ENCODE measurements at places on chromosomes 1 and 21.

GRCh38 chr1:23376890-23377811 lies 7.5 kb upstream of the ZNF436 start:
- DNase-seq, result peak; percentile 59

DNA sequence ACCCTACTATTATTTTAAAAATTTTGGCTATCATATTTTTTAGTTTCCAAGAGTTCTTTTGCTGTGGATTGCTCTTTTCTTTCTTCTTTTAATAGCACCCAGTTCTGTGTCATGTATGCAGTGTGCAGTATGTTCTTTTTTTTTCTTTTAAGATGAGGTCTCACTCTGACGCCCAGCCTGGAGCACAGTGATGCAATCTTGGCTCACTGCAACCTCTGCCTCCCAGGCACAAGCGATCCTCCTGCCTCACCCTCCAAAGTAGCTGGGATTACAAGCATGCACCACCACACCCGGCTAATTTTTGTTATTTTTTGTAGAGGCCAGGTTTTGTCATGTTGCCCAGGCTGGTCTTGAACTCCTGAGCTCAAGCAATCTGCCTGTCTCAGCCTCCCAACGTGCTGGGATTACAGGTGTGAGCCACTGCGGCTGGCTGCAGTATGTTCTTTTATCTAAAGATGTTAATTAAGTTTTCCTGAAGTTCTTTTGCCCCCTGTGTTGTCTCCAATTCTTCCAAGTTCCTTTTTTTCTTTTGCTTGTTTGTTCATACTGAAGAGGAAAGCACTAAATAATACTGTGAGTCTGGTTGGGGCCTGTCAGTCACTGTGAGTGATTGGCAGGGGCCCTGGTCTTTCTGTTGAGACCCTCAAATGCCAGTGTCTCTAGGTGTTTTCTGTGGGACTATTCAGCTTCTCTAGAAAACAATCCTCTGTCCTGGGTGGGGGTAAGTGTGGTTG lies 17.5 kb upstream of the TTC22 start:
- no peak for DNase-seq

DNA sequence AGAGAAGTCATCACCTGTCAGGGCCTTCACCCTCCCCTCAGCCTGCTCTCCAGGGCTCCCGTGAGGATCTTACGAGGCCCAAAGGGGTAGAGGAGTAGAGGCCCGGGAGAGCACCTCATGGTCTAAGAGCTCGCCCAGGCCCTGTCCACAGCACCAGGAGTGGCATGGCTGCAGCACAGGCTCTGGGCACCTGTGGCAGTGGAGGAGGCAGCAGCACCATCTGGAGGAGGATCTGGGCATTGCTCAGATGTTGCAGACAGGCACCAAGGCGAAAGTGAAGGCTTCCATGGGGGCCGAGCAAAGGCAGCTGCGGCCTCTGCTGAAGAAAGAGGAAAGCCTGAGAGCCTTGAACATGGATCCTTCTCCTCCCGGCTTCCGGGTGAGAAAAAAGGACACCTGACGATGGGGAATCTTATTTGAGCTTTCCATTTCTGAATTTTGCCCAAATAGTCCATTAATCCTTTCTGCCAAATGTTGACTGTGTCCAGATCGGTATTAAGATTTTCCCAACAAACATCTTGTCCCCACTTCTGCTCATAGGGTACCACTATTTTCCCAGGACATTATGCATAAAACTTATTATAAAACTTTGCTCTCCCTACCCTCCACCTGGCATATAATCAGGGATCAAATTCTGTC lies 604.7 kb downstream of the PTPRC start:
- no peak for DNase-seq

DNA sequence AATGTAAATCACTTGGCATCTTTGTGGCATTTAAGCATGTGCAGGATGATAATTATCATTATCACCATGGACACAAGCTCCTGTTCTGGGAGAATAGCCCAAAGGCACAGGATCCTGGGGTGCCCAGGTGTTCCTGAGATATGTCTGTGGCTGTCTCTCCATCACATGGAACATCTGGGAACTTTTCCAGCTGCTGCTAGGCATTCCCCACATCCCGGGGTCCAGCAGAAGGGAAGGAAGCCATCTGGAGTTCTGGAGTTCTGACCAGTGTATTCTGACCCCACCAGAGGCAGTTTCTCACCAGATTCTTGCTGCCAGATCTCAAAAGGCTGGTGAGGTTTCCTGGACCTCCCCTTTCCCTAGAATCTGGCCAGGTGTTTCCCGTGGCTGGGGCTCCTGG lies 259.7 kb upstream of the VAMP3 start:
- no peak for DNase-seq

DNA sequence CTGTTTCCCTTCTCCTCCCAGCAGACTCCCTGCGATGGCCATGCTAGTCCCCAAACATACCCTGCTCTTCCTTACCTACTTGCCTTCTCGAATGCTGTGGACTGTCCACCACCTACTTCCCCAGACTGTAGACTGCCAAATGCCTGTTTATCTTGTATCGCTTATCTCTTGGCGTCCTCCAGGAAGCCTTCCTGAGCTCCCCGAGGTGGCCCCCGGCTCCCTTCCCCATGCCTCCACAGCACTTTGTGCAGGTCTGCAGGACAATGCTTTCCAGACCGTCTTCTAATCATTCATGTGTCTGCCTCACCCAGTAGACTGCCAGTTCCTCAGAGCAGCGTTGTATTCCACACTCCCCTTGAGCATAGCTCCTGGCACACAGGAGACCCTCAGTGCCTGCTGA lies 41.7 kb downstream of the RHBG start:
- DNase-seq, result no peak

- no peak for DNase-seq
Measured at GRCh38 chr1:193592317-193592716, 405.9 kb upstream of the B3GALT2 start.

DNA sequence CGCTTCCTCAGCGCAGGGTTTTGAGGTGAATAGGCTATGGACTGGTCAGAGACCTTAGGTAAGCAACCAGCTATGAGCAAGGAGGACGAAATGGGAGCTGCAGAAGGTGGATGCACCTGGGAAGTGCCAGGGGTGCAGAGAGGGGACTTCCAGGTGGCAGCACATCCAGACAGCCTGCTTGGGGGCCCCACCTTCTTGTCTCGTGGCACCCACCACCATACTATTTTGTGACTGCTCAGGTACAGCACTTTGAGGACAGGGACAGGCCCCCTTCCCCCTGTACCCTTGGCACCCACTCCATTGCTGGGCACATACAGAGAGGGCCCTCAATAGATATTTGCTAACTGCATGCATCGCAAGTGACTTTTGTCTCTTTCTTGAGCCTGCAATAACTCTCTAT lies 777 bp upstream of the KISS1 start:
- no peak for DNase-seq

DNA sequence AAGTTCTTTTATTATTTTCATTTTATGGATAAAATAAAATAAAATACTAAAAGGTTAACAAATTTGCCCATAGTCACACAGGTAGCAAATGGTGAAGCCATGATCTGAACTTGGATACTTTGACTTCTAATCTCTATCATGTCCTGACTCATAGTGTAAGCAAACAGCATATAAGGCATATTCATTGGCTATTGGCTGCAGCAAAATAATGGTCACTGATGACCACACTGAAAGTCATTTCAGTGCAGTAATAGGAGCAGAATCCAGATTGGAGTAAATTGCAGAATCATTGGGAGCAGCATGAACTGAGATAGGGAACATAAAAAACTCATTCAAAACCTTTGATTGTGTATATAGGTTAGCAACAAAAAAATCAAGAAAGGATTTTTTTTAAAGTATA lies 262.9 kb downstream of the PLA2G4A start:
- DNase-seq, result no peak

DNA sequence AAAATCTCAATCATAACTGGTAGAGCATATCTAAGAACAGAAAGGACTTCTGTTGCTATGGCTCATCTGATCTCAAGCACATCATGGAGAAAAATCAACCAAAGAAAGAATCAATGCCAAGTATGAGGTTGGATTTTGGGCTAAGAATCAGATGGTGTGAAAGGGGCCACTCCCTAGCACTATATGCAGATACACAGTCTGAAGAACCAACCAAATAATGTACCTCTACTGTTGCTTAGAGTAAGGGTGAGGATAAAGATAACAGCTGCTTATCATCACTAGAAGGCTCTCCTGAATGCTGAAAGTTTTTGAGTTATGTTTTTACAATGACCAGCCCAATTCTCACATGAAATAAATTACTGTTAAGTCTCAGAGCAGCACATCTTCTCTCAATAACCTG lies 35.6 kb downstream of the ST7L start:
- DNase-seq, result no peak

- DNase-seq, result no peak
Measured at GRCh38 chr1:89286549-89287180, 14.0 kb upstream of the GBP5 start.

DNA sequence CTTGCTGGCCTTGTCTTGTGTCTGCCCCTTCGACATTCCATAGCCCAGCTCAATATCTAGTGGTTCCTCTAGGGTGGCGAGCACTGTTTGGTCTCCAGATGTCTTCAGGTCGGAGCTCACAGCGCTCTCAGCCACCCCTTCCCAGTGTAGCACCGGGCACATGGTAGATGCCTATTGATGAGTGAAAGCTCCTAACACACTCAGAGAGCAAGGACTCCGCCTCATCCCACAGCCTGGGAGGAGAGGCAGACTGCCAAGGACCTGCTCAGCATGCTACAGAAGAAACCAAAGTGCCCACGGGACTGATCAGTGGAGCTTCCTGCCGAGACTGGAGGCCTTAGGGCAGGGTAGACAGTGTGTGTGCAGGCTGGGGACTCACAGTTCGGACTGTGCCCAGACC lies 10.9 kb downstream of the PCSK9 start:
- DNase-seq, result peak; percentile 66

GRCh38 chr1:160614410-160614809 lies 32.4 kb downstream of the SLAMF1 start:
- no peak for DNase-seq

DNA sequence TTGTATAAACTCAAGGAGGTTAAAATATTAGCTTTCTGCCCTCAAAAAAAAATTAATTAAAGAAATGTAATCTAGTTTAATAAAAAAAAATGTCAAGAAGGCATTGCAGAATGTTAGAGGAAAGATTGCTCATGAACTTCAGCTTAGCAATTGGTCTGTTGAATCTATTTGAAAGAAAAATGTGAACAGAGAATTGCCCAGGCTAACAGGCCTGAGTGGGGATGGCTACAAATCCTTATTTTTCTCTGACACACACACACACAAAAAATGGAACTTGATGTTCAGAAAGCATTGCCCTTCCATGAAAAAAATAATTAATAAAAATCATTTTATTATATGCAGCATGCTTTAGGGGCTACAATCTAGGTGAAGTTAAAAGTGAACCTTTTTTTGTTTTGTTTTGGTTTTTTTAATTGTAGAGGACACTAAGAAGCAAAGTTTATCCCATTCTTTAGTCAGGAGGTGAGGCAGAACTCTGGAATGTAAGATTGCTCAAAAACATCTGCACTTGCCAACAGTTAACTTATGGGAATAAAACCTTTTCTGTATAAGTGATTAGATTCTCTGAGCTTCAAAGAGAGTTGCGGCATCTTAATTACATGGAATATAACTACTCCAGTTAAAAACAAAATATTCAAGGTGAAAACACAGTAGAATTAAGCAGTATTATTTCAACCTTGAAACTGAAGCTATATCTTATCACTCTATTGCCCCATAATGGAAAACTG lies 658.5 kb upstream of the ADGRL2 start:
- DNase-seq, result no peak

DNA sequence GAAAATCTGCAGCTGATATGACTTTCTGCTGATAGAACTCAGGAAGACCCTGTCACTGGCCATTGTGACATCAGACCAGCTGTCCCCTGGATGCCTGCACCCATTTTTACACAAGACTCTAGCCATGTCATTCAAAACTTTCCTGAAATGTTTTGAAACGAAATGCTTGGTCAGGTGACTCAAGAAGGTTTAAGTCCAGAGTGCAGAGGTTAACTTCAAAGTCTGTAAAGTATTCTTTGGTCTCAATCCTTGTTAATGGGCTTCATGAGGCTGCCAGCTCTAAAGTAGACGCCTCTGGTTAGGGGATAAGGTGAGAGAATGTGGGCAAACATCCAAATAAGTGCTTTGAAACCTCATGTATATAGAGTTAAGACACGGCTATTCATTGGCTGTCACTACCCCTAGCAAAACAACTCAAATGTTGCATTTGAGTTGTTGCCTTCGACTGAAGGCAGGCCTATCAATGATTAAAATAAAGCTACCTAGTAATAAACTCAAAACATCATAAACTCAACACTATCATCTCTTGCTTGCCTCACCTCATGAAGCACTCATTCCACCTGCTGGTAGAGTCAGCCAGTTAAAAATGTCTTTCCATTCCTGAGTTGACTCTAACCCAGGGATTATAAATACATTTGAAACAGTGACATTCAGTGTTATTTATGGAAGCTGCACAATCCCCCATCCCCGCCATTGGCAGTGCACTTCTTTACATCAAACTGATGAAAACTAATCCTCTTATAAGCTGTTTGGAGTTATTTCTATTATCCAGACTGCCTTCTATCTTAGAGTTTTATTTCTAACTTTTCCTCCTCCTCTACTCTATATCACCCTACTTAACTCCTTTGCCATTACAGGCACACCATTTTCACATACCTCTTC lies 26.0 kb downstream of the RABIF start:
- DNase-seq, result no peak

GRCh38 chr1:157025856-157026255 lies 19.7 kb downstream of the ARHGEF11 start:
- DNase-seq, result no peak

DNA sequence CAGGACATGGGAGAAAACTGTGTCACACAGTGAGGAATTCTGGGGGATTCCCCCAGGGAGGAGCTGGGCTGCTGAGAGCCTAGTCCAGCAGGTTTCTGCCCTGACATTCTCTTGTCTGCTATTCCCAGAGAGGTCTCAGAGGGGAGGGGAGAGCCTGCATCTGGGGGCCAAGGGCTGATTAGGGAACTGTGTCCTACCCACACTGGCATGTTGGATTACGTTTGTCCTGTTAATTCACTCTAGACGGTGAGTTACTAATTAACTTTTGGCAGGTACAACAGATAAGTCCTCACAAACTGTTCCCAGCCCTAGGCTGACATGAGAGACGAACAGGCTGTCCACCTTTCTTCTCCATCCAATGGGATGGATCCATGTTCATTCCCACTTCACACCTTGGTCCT lies 2.6 kb upstream of the SH3BGRL3 start:
- no peak for DNase-seq

GRCh38 chr1:17825273-17826164 lies 70.4 kb downstream of the ACTL8 start:
- DNase-seq, result no peak

DNA sequence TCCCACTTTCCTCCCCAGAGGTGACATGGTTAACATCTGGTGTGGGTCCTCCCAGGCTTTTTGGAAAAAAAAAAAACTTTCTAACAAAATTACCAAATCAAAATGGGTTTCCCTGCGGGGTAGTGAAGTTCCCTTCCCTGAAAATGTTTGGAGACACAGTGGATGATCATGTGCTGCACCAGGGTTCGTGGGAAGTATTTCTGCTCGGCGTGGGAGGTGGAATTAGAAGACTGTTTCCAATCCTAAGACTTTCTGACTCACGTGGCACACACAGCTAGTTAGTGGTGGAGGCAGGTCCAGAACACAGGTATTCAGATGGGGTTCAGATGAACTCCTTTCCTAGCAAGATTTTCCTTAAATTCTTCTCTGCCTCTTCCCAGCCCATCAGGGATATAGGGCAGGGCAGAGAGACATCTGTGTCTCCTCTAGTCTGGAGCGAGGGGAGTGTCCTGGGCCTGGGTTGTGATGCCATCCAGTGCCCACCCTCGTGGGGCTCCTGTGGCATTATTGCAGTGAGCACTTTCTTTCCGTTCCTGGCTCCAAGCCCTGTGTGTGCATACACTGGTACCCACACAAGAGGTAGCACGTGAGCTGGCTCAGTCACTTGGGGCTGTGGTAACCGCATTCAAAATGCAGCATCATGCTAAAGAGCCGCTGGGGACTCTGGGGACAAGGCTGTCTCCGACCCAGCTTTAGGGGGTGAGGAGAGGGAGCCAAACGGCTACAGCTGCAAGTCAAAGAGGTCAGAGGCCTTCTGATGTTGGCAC lies 27.5 kb downstream of the KCNC4 start:
- DNase-seq, result no peak
